ENCODE measurements at places on chromosomes 3 and 15.

DNA sequence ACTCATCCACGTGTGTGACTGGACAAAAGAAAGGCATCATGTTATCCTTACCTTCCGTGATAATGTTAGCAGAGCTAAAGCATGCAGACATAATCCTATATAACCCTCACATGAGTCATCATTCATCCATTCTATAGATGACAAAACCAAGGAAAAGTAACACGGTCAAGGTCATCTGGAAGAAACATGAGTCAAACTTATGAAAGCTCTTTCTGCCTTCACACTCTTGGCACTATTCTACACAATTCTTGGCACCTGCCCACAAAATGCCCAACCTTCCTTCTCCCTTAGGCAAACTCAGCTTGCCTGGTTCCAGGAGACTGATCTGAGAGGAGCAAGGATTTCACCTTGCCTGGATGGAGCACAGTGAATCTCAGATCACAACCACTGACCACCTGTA is 66.9 kb downstream of the PRICKLE2 start:
- no peak for DNase-seq

- no peak for DNase-seq
Measured at GRCh38 chr3:9940746-9941145, 7.1 kb downstream of the CRELD1 start.

DNA sequence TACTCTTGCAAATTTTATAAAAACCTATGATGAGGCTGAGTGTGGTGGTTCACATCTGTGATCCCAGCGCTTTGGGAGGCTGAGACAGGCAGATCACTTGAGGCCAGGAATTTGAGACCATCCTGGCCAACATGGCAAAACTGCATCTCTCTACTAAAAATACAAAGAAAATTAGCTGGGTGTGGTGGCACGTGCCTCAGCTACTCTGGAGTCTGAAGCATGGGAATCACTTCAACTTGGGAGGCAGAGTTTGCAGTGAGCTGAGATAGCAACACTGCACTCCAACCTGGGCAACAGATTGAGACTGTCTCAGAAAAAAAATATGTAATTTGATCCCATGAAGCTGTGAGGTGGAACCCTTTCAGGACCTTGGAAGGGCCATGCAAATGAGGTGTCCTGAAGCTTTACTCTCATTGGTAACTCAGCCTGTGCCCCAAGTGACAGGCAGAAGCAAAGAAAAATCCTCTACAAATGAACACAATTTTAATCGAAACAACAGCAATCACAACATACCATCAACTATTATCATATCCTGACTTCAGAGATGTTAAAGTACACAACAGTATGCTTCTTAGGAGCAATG is 84.6 kb upstream of the CDV3 start:
- DNase-seq, result no peak

- DNase-seq, result no peak
Measured at GRCh38 chr15:34755419-34755773, 598 bp upstream of the GJD2 start.

GRCh38 chr3:99607151-99607550 is 31.2 kb upstream of the COL8A1 start:
- no peak for DNase-seq

DNA sequence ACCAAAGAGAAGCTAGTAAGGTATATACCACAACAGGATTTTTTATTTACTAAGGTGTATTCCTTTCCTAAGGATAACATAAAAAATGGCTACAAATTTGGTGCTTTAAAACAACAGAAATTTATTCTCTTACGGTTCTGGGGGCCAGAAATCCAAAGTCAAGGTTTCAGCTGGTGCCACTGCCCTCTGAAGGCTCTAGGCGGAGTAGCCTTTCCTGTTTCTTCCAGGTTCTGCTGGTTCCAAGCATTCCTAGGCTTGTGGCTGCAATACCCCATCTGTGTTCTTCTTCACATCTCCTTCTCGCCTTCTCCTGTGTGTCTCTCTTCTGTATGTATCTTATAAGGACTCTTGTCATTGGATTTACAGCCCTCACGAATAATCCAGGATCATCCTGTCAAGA is 549.9 kb downstream of the GRM7 start:
- no peak for DNase-seq

GRCh38 chr3:49020330-49021212 is 1.4 kb upstream of the NDUFAF3 start:
- DNase-seq, result no peak

- DNase-seq, result no peak
Measured at GRCh38 chr3:150635526-150635925, 32.4 kb downstream of the SELENOT start.

DNA sequence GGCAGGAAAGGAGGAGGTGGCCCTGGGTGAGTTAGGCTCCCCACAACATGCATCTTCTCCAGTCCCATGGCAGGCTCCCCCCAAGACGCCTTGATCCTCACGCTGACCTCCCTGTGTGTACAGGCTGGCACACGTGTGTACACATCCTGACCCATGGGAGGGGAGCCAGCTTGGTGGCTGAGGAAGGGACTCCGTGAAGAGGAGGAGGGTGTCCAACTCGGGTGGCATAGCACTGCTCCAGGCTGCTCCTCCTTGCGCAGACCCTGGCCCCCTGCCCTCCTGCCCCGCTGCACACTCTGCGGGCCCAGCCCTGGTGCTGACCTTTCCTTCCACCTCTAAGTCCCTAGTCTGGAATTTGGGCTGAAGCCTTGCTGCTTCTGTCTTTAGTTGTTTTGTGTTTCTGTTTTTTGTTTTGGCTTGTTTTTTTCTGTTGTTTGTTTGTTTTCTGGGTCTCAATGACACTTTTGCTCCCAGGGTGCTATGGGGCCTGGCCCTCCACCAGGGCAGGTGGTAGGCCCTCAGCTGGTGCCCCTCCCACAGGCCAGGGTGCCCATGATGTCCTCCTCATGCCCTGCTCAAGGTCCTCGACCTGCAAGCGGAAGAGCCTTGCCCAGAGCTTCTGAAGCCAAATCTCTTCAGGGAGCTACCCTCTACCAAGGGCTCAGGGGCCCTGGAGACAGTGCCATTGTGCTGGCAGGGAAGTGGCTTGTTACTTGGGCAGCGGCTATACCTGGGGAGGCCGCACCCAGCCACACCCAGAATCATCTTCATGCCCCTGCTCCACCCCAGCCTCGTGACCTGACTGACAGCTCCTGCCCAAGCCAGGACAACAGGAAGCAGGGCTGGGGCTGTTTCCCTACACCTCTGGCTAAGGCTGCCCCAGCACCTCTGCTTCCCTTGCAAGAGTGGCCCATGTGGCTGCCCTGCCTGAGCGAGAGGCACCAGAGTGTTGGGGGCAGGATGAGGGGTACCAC is 5.1 kb downstream of the EPHB3 start:
- DNase-seq, result no peak

- DNase-seq, result no peak
Measured at GRCh38 chr3:184611607-184612281, 50.2 kb downstream of the EPHB3 start.

DNA sequence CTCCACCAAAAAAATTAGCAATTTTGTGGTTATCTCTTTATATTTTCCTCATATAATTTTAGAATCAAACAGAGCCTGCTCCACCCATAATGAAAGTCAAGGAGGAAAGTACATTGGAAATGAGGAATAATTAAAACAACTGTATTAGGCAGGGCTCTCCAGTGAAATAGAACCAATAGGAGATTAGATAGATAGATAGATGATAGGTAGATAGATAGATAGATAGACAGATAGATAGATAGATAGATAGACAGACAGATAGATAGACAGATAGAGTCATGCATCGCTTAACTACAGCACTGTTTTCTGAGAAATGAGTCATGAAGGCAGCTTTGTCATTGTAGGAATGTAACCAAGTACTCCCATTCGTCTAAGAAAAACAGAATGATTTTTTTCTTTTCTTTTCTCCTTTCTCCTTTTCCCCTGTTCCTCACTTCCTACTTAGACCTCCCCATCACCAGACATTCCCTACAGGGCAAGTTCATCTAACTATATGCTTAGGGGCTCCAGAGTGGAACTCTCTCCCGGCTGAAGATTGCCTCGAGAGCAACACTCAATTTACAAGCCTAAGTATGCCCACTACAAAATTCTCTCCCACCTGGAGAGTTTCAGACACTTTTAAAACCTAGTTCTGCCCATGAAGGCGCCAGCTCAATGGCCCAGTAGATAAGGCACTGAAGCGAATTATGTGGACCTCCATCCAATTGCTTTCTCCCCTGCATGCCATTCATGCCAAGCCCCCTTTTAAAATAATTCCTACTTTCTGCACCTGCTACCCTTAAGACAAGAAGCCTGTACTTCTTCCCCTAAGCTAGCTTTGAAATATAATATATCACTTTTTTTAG is 53.3 kb upstream of the LIPC start:
- DNase-seq, result no peak

DNA sequence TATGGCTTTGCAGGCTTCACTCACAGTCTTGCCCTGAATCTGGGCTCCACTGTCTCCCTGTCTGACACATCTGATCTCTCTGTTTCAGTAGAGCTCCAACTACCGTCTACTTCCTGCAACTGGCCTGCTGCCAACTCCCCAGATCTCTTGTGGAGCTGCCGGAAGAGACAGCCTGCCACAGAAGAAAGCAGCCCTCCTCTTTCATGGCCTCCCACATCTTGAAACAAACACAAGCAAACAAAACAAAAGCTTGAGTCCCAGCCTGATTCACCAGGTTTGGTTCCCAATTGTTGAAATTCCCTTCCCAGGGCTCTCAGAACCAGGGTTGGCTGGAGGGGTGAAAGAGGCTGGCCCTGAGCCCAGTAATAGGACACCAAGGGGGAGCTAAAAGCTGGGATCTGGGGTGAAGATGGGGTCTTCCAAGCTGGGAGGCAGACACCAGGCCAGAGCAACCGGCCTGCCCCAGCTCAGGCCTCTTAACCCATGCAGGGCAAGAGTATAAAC is 55.3 kb upstream of the CA12 start:
- peak; percentile 39 for DNase-seq

- no peak for DNase-seq
Measured at GRCh38 chr3:28476194-28476593, 127.6 kb upstream of the AZI2 start.

- DNase-seq, result no peak
Measured at GRCh38 chr3:112633757-112634156, 7.2 kb downstream of the CCDC80 start.

DNA sequence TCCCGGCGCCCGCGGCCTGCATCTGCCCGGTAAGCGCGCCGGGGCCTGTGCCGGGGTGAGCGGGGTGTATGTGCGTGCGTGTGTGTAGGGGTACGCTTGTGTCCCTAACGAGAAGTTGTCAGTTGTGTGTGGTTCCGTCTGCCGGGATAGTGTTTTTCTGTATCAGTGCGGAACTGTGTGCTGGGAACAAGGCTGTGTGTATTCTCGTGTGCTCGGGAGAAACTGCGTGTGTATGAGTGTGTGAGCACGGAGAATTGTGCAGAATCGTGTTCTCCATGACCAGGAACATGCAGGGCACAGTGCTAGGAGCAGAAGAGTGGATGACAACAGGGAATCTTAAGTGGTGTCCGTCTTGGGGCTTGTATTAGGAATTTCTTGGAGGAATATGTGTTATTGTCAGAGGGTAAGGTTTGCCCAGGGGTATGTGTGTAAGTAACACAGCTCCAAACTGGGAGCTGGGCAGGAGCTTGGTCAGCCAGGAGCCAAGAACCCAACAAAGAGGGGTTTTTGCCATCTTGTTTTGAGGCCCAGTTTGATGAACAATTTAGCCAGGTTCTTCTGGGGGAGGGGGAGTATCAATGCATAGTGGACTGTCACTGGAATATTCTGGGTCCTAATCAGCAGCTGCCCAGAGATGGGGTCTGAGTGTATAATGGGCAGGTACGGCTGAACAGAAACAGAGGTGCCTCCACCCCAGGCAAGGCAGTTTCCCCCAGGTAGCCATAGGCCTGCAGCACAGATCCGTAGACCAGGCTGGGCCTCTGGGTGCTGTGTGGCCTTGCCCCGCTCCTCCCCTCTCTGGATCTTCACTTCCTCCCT is 2.1 kb downstream of the ISL2 start:
- no peak for DNase-seq

GRCh38 chr15:40334941-40335795 is 5.6 kb downstream of the CCDC9B start:
- DNase-seq, result no peak

GRCh38 chr15:82978438-82978837 is 7.6 kb upstream of the RAMAC start:
- DNase-seq, result no peak

DNA sequence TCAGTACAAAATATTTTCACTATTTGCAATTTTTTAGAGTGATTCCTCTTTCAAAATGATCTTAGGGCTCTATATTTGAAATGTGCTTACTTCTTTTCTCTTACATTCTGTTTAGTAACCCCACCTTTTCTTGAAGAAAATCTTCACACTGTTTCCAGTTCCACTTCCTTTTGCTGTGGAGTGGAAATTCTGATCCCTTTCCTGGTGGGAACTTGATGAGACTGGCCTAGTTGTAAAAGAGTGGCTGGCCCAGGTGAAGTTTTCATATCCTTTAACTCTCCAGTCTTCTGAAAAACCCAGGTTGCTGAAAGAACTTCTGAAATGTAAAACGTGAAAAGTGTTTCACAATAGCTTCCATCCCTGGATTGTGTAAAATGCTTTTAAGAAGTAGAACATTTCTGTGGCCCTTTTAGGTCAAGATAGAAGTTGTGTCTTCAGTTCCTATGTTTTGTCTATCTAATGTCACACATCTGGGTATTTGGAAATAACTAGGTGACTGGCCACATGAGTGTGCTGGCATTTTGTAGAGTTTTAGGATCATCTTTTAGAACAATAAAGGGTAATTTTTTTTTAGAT is 84.8 kb upstream of the LRIG1 start:
- DNase-seq, result no peak

GRCh38 chr15:78629031-78629715 is 8.4 kb upstream of the CHRNA3 start:
- DNase-seq, result no peak

- DNase-seq, result no peak
Measured at GRCh38 chr3:167507954-167508353, 34.1 kb upstream of the SERPINI2 start.

DNA sequence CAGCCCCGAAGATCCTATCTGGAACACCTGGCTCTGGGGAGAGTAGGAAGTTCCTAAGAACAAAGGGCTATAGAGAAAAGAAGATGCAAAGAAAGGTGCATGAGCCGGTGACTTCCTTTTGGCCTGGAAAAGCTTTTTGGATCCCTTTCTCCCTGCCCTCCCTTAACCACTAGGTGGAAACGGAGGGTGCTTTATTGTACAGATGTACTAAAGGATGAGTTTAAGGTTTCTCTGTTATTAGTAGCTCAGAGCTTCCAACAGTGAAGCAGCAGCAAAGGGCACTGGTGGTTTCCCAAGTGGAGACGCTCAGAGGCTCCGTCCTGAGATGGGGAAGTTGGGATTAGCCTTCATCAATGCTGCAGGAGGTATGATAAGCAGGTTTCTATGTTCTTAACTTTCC is 5.9 kb upstream of the ADGRG7 start:
- no peak for DNase-seq

DNA sequence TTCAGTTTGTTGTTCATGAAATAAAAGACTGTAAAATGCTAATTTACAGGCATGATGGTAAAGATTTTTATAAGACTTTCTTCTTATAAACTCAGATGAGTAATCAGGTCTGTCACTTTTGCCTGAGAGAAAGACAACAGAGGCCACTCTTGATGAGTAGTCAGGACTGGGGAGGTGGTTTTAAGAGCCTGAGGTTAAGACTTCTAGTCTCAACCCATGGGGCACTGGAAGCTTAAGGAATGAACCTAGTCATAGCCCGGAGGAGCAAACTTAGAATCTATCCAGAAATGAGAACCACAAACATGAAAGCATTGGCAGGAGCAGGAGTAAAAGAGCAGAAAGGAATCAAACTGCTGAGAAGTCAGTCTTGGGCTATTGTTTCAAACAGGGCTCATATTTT is 846.3 kb upstream of the ARPP21 start:
- DNase-seq, result no peak

GRCh38 chr15:61651267-61651666 is 409.0 kb downstream of the VPS13C start:
- DNase-seq, result no peak

- DNase-seq, result no peak
Measured at GRCh38 chr3:70233112-70233511, 79.3 kb downstream of the MDFIC2 start.

GRCh38 chr15:76336254-76337058 is at the start of gene ISL2:
Gene ISL2, plus strand, starts transcription at chr15:76336773. Its CDS starts 111 bp downstream, at chr15:76336884.
- no peak for DNase-seq
